ENCODE measurements at places on chromosomes 1 and 21. TPM values are rescaled to one million over a fixed set of nuclear protein-coding genes. Genes with fewer than 3 reads are reported as not detected.

DNA sequence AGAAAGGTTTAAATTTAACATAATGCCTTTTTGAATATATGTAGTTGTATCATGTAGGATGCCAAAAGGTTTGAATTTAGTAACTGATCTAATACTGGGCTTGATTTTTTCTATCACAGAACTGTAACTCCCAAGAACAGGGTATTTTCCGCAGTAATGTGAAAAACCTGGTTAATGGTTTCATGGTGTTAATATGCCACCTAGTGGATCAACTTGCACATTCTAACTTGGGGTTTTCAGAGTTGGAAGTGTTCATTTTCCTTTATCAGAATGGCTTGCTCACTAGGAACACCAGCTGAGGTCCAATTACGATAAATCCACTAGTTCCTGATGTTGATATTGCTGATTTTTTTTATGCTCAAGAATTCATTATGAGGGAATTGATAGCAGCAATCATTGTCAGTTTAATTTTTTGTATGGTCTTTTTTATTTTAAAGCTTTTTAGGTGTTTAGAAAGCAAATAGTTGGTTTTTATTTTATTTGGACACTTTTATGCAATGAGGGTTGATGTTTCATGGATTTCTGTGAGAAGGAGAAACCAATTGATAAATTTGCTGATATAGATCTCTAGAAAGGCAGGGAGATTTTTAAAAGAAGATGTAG lies 157.2 kb downstream of the PLA2G4A start:
- DNase-seq: no peak
- no peak overlapping the region for H3K4me3 ChIP-seq
- no peak overlapping the region for H3K27ac ChIP-seq
- no peaks in the 10 kb centered on the region for H3K36me3 ChIP-seq
- H3K4me1 ChIP-seq: no peaks in the 10 kb centered on the region

DNA sequence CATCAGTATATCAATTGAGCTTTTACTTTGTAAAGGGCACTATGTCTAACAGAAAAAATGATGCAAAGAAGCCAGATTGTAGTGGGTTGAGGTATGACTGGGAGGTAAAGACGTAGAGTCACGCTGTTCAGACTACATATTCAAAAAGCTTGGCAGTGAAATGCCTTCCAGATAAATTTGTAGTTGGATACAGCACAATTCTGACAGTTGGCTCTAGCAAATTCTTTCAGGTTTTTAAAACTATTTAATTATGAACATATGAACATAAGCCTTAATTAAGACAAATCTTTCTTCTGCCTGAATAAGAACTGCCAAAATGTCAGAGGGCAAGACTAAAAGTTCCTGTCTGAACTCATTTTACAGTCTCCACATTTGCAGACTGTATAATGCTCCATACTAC lies 118.8 kb downstream of the DPYD start:
- H3K4me1 ChIP-seq: no peaks in the 10 kb centered on the region
- no peak overlapping the region for H3K27ac ChIP-seq
- H3K27me3 ChIP-seq: no peaks in the 10 kb centered on the region
- no peak overlapping the region for H3K4me3 ChIP-seq
- no peaks in the 10 kb centered on the region for H3K36me3 ChIP-seq
- DNase-seq: no peak

The CACNA1S gene
- total RNA-seq: not detected

GRCh38 chr1:55611123-55611522 lies 396.0 kb upstream of the USP24 start:
- H3K27ac ChIP-seq: no peak overlapping the region
- no peaks in the 10 kb centered on the region for H3K36me3 ChIP-seq
- peak; percentile 51 for DNase-seq

- DNase-seq: no peak
- H3K4me3 ChIP-seq: no peak overlapping the region
Measured at GRCh38 chr1:65924471-65924870, 131.8 kb downstream of the PDE4B start.

- no peaks in the 10 kb centered on the region for H3K36me3 ChIP-seq
- no peak overlapping the region for H3K27ac ChIP-seq
- H3K27me3 ChIP-seq: no peaks in the 10 kb centered on the region
- no peak for DNase-seq
- no peaks in the 10 kb centered on the region for H3K4me1 ChIP-seq
Measured at GRCh38 chr1:207014728-207015127, 17.8 kb downstream of the C1orf116 start.

- no peak for DNase-seq
- no peaks in the 10 kb centered on the region for H3K27me3 ChIP-seq
- no peak overlapping the region for H3K27ac ChIP-seq
- no peaks in the 10 kb centered on the region for H3K36me3 ChIP-seq
- H3K4me1 ChIP-seq: no peaks in the 10 kb centered on the region
- H3K4me3 ChIP-seq: no peak overlapping the region
Measured at GRCh38 chr1:11513681-11514080, 34.7 kb downstream of the DISP3 start.

The MEX3A gene
- total RNA-seq: 0.27 TPM

GRCh38 chr1:53987880-53988279 lies 30.1 kb downstream of the LDLRAD1 start:
- no peaks in the 10 kb centered on the region for H3K4me1 ChIP-seq
- no peak overlapping the region for H3K4me3 ChIP-seq
- DNase-seq: no peak
- no peaks in the 10 kb centered on the region for H3K36me3 ChIP-seq

GRCh38 chr1:227793948-227794816 lies 21.3 kb upstream of the PRSS38 start:
- no peak overlapping the region for H3K27ac ChIP-seq
- no peaks in the 10 kb centered on the region for H3K36me3 ChIP-seq
- H3K4me3 ChIP-seq: no peak overlapping the region
- H3K4me1 ChIP-seq: peaks cover 11% of the 10 kb centered on the region
- DNase-seq: peak; percentile 37

- no peaks in the 10 kb centered on the region for H3K36me3 ChIP-seq
- H3K27ac ChIP-seq: no peak overlapping the region
- H3K4me3 ChIP-seq: no peak overlapping the region
- H3K27me3 ChIP-seq: no peaks in the 10 kb centered on the region
- no peaks in the 10 kb centered on the region for H3K4me1 ChIP-seq
Measured at GRCh38 chr1:156523801-156524480, 23.4 kb upstream of the MEF2D start.

GRCh38 chr1:186218654-186219352 lies 156.2 kb downstream of the TPR start:
- H3K36me3 ChIP-seq: no peaks in the 10 kb centered on the region
- H3K4me1 ChIP-seq: no peaks in the 10 kb centered on the region
- no peak for DNase-seq
- H3K27ac ChIP-seq: no peak overlapping the region
- no peaks in the 10 kb centered on the region for H3K27me3 ChIP-seq

GRCh38 chr1:110057963-110058518 lies 12.4 kb downstream of the ALX3 start:
- no peak for DNase-seq
- H3K4me1 ChIP-seq: no peaks in the 10 kb centered on the region
- H3K36me3 ChIP-seq: peaks cover 43% of the 10 kb centered on the region

DNA sequence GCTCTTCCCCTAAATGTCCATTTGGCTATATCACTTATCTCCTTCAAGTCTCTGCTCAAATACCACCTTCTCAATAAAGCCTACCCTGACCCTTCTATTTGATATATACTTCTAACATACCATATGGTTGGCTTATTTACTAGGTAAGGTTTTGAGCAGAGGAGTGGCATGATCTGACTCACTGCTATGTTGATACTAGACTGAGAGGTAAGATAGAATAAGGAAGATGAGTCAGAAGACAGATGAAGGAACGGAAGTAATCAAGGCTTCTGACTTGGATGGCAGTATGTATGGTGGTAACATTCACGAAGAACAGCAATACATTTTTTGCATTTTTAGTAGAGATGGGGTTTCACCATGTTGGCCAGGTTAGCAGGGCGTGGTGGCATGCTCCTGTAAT lies 4.8 kb upstream of the HRNR start:
- H3K4me3 ChIP-seq: no peak overlapping the region
- H3K36me3 ChIP-seq: no peaks in the 10 kb centered on the region
- no peak overlapping the region for H3K27ac ChIP-seq
- H3K27me3 ChIP-seq: no peaks in the 10 kb centered on the region
- DNase-seq: no peak
- no peaks in the 10 kb centered on the region for H3K4me1 ChIP-seq

The HES5 gene
- not detected for total RNA-seq

Data from thyroid gland (tissue), 4 donors.